HT1080 (cell line): ENCODE measurements at places on chromosomes 1 and 21.

DNA sequence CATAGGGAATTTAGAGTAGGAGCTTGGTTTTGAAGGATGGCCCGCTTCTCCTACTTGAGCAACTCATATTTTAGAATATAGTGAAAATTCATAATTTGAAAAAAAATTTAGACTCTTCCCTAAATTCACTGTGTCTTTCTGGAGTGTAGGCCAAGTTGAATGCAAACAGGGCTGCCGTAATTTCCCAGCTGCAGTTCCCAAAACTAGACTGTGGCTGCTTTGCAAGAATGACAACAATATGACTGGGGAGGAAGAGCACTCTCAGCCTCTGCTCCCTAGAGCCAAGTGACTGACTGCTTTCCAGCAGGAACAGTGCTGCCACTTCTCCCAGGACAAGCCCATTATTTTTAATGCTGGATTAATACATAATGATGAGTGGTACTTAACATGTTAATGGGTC lies 209.0 kb downstream of the RHOU start:
- DNase-seq = no peak

DNA sequence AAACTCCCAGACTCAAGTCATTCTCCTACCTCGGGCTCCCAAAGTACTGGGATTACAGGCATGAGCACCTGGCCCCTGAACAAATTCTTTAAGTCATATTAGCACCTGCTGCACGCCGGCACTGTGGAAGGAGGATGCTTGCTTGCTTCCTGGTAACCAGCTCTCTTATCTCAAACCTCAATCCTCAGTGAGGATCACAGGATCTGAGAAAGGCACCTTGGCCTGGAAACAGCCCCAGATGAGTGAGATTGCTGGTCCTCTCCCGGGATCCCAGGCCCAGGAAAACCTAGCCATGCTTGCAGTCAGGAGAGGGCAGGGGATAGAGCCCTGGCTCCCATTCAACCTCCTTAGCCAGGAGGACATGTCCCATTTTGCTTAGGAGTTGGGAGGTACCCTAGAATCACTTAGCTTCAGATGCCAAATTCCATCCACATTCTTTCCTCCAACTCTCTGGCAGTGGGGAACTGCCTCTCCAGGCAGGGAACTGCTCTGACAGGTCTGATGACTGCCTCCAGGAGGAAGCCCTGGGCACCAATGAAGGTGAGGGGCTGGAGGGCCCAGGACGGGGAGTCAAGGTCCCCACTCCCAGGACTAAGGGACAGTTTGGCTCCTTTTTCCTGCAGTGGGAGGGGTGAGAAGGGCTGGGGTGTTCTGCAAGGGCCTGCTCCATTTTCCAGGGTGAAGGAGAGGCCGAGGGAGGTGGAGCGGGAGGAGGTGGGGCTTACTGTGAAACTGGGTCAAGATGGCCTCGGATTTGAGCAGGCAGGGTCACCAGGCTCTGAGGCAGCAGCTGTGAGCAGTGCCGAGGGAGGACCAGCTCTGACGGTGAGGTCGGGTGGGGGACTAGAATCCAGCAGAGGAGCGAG lies 9.5 kb downstream of the GPR37L1 start:
- DNase-seq = no peak

DNA sequence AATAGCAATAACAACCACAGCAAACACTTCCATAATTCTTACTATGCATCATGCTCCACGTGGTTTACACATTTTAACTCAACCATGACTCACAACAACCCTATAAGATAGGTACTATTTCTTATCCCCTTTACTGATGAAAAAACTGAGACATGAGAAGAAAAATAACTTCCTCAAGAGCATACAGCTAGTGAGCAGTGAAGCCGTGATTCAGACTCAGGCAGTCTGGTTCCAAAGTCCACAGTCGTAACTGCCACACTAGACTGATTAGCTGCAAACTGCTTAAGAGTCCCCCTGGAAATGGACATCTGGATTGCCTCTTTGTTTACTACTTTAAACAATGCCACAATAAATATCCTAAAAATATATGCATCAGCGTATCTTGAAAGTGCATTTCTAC lies 55.7 kb downstream of the PLD5 start:
- DNase-seq = peak; percentile 64

DNA sequence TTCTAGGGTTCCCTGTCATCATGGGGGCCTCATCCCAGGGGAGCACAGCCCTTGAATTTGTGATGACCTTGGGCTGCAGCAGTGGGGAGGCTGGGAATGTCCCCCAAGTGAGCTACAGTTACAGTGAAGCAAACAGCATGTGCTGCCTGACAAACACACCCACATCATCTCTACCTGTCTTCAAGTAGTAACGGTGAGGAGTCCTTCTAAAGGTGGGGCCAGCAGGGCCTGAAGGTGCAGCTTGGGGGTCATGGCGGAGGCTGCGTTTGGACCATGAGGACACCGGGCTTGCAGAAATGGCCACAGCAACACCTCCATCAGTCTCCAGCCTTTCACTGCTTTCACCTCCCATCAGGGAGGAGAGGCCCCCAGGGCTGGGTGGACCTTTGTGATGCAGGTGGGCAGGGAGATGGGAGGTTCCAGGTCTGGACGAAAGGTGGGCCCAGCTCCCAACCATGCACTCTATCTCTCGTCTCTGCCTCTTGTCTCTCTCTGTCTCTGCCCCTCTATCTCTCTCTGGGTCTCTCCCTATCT lies 55.7 kb downstream of the WNT9A start:
- no peak for DNase-seq

DNA sequence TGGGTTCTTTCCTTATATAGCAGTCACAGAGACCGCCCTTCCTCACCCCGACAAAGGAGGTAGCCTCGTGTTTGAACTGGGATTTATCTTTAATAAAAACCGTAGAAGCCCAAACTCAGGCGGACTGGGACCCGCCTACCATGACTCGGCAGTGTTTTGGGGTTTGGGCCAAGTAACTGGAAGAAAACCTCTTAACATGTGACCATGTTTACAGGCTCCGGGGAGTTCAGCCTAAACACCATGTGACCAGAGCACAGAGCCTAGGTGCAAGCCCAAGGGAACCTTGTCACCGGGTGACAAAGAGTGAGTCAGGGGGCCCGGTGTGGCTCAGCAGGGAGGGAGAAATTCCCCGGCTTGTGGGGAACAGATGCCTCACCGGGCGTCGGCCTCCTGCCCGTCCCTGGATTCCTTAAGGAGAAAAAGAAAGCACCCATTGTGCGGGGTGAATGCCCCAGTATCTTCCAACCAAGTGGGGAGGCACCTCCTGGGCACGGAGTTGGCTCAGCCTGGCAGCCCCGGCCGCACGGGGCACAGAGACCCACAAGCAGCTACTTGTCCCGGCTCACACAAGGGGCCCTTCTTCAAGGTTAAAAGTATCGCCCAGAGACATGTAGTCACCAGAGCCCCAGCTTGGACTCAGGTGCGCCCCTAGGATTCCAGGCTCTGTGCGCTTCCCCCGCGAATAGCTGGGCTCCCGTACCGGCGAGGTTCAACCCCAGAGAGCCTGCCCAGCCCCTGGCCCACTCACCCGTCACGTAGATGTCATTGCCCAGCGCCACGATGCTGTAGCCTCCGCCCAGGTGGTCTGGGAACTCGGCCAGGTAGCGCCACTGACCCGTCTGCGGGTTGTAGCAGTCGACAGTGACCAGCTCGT lies 1.4 kb downstream of the KLHL21 start:
- DNase-seq = peak; percentile 98

DNA sequence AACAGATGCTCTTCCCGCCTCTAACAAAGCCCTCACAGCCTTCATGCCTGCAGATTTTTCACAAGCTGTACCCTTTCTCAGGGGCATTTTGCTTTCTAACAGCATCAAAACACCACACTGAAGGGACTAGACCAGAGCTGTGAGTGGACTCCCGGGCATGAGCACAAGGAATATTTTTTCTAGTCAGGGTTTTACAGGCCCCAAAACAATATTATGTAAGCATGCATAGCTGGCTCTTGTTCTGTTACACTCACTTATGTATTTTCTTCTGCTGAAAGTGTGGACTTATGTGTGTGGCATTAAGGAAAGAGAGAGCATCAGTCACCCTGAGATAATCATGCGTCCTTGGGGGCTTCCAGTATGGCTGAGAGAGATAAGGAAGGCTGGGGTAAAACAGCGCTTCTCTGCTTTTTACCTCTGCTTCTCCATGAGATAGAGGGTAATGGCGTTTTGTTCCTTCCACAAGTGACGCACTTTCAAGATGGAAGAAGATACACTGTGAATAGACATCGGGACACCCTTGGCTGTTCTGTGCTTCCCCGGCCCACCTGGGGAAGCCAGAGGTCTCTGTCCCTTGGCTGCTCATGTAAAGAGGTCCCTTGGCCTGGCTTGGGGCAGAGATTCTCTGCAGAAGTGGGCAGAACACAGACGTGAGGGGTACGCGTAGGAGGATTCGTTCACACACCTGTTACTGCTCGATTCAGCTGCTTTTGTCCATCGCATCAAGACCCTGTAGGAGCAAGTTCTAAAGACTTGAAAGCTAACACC lies 266.7 kb upstream of the RAB4A start:
- DNase-seq = no peak
